Fibroblast of skin of back (primary cell): ENCODE measurements at places on chromosomes 2 and 18.
A peak's percentile ranks its signal among the peaks of the same experiment; 100 is the strongest.

- no peak for DNase-seq
Measured at GRCh38 chr2:44956843-44957242, 15.3 kb downstream of the SIX3 start.

- no peak for DNase-seq
Measured at GRCh38 chr18:63199743-63200241, 119.8 kb downstream of the BCL2 start.

DNA sequence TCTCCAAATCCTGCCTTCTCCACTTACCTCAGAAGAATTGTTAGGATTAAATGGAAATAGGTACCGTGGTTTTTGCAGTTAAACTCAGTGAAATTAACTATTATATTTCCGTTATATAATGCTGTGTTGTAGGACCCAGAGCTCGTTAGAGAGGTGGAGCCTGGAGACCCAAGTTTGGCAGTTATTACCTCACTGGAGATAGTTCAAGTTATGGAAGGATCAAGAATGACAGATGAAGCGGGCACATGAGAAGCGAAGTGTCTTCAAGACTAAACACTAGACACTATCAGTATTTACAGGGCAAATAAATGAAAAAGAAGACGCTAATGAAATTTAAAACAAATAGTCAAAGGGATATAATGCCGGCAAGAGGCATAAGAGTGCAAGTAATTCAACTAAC is 866 bp downstream of the CWC22 start:
- DNase-seq = no peak

DNA sequence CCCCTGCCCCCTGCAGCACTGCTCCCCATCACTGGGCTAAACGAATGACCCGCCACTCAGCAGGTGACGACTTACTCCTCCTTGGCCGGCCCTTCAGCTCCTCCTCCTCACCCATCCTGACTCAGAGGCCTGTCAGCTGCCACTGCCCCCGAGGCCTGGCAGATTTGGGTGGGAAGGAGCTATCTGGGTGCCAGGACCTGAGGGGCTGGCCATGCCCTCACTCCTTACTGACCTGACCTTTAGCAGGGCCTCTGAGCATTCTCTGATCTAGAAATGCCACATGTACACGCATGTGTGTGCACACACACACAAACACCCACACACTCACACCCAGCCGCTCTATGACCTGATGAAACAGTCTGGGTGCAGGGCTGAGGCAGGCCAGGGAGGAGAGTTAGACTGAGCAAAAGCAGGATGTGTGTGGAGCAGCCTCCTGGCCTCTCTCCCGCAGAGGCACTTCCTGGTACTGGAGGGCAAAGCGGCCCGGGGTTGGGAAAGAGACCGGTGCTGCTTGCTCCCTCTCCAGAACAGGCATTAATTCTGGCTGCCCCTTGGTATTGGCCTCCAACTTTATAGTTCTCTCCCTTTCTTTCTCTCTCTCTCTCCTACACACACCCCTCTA is 68.0 kb downstream of the ZFP36L2 start:
- peak; percentile 72 for DNase-seq

GRCh38 chr2:210633699-210634098 is 77.3 kb downstream of the CPS1 start:
- DNase-seq = no peak

- DNase-seq = no peak
Measured at GRCh38 chr2:217940261-217941220, 62.3 kb downstream of the TNS1 start.

DNA sequence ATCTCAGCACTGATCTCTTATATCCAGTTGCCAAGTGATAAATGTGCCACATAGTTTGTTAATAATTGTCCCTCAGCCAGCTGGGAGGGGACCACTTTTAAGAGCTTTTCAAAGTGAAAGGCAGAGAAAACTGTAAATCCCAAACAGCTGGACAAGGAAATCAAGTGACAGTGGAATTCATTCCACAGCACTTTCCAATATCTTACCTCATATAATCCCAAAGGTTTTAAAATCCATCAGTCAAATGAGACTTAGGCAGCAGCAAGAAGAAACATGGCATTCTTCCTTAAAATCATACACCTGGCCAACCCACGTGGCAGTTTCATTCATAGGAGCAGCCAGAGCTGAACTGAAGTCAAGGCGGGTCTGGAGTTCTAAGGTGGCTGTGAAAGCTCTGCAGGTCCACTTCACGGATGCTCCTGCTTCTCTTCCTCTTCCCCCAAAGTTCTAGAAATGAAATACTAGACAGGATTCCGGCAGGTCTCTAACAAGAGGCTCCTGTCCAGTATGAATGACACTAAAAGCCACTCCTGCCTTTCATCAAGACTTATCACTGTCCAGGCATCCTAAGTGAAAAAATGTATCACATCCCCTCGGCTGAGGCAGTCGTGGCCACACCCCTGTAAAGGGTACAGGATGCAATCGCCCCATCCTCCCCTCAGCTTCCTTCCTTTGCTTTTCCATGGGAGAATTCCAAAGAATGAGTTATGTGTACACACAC is 190.4 kb upstream of the STK17B start:
- peak; percentile 51 for DNase-seq

- DNase-seq = no peak
Measured at GRCh38 chr2:159933727-159934049, 128.7 kb downstream of the PLA2R1 start.

GRCh38 chr18:55261253-55261652 is 302.0 kb upstream of the CCDC68 start:
- DNase-seq = no peak

DNA sequence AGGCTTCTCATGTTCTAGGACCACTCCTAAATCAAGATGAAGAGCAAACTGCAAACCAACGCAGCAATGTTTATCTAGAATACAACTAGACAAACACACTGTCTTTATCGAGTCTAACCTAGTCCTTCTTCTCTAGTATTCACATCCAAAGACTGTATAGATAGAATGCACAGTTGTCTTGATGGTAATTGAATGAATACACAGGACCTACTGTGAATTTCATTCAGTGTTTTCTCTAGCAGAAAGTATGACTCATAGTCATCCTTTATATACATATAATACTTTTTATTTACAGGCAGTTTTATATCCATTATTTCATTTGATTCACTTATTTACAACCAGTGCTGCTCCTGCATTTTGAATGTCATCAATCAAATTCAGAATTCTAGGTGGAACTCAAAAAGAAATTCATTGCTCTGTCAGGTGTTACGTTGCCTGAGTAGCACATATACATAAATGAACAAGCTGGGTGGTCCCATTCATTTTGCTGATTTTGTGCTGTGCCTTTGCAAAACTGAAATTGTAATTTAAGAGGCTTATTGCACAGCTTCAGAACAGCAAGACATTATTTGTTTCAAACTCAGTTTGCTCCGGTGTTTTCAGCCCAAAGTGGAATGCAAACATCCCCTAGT is 374.8 kb downstream of the EPHA4 start:
- no peak for DNase-seq

DNA sequence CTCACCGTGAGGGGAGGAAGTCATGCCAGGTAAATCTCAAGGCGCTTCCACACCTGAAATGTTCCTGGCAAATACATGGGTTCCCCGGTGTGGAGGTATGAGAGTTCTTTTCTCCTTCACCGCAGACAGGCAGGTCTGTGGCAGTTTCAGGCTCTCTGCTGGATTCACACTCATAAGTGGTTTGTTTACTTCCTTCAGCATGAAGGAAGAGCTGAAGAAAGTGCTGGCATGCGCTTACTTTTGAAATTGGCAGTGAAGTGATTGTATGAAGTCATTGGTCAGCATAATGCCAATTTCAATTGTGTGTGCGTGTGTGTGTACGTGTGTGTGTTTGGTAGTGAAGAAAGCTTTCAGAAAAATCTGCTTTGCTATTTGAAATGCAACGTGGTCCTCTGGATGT is 43.4 kb downstream of the RNF144A start:
- DNase-seq = no peak

DNA sequence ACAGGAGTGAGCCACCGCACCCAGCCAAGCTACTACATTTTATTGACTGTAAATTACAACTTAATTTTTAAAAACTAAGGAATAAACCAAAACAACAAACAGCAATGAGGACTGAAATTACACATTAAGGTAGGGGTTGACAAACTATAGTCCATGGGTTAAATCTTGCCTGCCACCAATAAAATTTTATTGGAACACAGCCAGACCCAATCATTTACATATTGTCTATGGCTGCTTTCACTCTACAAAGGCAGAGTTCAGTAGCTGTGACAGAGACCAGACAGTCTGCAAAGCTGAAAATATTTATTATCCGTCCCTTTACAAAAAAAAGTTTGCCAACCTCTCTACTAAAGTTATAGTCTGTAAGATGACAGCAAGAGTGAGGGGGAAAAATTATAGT is 24.3 kb upstream of the UGP2 start:
- DNase-seq = no peak
